ENCODE measurements at places on chromosomes 1 and 21.

DNA sequence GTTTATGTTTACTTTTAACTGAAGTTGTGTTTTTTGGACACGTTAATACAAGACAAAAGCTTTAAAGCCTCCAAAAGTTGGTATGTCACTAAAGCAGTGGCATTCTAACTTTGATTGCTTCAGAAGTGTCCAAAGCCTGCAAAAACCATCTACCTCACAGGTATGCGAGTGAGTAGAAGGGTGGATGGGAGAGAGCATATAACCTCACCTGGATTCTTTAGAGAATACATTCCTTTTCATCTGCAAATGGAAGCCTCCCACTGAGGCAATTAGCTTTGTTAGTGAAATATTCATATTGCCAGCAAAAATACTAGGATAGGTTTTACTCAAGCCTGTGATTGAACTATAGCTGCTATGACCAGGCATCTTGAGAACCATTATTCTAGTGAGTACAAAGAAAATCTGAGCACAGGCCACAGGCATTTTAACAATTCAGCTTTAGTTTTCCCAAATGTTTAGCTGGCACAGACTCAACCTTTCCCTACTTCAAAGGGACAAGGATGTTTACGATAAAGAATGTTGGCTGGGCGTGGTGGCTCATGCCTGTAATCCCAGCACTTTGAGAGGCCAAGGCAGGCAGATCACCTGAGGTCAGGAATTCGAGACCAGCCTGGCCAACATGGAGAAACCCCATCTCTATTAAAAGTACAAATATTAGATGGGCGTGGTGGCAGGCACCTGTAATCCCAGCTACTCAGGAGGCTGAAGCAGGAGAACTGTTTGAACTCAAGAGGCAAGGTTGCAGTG lies 39.7 kb downstream of the MAP3K21 start:
- peak; percentile 10 for DNase-seq

DNA sequence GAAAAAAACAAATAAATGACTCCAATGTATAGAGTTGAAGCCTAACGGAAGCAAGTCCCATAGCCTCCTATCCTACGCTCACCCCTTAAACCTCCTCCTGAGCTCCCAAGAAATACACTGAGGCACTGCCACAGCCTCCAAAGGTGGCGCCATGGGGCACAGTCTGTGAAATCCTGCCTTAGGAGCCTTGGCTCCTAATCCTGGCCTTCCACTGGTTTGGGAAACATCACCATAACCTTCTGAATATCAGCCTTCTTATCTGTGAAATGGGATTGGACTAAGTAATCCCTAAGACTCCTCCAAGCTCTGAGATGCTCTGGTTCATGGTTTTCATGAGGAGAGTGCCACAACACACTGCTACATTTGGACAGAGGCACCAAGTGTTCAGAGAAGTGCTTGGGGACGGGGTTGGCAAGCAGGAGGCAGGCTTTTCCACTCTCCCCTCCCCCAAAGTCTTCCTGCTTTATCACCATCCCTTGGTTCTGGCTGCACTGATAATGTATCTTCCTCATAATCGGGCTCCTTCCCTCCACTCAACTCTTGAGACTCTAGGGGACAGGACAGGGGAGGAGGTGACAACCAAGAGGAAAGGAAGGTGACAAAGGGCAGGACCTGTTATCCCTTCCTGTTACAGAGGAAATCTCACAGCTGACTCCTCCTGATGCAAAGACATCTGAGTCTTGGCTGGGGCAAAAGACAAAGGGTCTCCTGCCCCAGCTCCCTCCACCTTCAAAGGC lies 2.7 kb downstream of the SLAMF7 start:
- no peak for DNase-seq

DNA sequence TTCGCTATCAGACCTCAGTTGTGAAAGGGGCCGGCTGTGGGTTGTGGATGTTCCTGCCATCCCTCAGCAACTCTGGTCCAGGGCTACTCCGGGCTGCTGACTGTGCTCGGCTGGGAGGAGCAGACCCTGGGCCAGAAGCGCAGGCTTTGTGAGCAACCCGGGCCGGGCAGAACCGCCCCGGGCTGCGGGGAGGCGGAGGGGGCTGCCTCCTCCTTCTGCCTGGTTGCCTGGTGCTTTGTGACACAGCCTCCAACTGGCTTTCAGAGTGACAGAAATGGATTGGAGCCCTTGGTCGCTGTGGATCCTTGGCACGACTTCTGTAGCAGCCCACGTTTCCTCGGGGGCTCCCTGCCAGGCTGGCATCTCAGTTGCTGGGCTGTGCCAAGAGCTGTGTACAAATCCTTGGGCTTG lies 10.0 kb downstream of the DRAXIN start:
- DNase-seq, result no peak

DNA sequence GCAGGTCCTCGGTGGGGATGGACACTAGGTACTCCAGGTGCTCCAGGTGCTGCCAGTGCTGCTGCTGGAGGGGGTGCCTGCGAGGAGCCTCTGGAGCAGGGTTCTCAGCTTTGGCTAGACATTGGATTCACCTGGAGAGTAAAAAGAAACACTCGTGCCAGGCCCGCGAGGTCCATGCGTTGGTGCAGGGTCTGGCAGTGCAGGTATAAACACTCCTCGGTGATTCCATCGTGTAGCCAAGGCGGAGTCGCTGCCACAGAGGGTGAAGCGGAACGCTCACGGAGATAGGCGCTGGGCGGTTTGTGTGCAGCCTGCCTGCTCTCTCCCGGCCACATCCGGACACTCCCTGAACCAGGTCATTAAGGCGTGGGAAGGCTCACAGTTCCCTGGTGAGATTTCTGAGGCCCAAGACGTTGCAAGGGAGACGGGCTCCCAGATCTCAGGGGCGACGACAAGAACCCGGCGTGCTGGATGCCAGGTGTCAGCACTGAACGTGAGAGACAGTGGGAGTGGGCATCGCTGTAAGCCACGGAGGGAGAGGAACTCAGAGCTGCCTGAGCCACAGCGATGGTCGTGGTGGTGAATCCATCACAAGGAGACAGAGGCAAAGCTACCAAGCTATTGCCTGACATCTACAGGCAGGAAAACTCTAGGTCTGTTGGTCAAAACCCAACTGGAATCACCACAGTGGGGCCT lies 17.2 kb upstream of the SUMO3 start:
- DNase-seq, result no peak

- peak; percentile 93 for DNase-seq
These were observed 22.4 kb upstream of the SYNC start for GRCh38 chr1:32724678-32725614.

DNA sequence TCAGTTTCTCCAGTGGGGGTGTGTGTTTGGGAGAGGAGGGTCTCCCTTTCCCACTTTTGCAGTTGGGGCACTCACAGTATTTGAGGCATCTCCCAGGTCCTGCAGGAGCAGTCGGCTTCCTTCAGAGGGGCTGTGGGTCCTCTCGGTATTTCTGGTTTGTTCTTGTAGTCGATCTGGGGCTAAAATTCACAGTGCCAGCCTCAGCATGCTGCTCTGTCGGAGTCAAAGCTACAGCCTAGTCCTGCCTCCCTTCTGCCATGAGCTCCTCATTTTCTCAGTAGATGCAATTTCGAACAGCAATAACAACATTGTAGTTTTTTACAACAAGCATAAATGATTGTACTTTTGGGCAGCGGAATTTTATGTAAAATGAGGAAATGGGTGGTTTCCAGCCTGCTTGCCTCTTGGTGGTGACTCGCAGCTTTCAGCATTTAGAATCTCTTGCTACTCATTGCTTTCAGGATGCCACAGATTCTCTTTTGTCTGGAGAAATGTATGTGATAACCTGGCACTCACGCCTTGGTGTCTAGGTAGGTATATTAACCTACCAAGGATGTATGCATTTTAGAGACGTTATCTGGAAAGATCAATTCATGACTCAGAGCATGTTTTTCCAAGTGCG lies 82.4 kb upstream of the C21orf91 start:
- no peak for DNase-seq

DNA sequence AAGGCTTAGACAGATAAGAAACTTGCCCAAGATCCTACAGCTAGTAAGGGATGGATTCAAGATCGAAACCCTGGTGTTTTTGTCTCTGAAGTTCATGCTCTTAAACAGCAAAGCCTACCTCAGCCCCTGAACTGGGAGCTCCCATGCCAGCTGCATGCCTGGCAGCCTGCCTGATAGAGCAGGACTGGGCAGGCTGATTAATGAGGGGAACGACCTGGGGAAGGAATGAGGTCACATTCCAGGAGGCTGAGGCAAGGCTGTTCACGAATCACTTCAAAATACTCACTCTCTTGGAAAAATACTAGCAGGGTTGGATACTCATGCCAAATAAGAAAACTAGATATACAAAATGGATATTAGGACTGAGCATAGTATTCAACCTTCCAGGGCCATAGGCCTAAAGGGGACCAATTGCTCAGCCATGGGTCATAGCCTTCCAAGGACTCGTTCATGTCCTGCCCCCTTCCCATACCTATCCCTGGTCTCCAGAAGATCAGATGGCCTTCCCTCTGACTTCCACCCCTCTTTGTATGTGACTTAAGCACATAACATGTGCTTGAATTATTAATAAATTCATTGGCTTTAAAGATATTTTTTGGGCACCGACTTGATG lies 15.6 kb upstream of the TACSTD2 start:
- DNase-seq, result peak; percentile 89

All from fibroblast of pulmonary artery (primary cell).